ENCODE measurements at places on chromosomes 1 and 21.

DNA sequence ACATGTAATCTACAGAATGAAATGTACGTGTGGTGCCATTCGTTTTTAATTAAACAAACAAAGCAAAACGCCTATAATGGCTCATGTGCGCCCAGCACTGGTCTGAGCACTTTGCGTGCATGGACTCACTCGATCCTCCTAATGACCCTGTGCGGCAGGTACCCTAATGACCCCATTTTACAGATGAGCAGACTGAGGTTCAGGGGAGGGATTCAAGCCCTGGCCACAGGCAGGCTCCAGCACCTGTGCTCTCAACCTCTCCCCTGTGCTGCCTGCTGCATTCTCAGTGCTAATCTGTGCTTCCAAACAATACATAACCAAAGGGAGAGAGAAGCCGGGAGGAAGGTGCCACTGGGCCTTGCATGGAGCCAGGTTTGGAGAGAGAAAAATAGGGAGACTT is 124.2 kb upstream of the ZBTB40 start:
- no peak for DNase-seq

- no peak for DNase-seq
These were observed 38.6 kb upstream of the ADGRL4 start for GRCh38 chr1:79044974-79045650.

DNA sequence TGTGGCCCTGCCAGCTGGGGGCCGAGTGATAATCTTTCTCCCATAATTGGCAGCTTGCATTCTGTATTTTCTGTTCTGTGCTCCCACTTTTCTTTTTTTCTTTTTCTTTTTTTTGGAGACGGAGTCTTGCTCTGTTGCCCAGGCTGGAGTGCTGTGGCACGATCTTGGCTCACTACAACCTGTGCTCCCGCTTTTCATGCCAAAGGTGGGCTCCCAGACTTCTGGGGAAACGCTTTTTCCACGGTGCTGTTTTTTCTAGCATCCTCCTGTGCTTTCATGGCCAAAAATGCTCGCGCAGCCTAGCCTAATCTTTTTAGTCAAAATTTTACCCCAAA is 585 bp upstream of the AHCTF1 start:
- no peak for DNase-seq

DNA sequence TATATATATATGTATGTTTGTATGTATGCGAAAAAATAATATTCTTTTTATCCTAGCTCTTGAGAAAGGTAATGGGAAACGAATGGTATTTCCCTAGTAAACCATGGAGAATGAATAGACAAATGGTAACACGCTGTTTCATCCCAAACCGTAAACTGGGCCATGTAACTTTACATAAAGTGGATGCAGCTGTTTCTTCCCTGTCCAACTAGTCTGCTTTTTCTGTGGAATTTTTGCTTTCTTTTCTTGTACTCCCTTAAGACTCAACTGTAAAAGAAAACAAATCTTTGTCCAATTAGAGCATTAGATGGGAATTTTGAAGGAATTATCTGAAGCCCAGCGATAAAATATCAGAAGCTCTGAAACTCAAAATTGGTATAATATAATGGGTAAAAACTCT is 198.1 kb downstream of the NFIA start:
- no peak for DNase-seq

DNA sequence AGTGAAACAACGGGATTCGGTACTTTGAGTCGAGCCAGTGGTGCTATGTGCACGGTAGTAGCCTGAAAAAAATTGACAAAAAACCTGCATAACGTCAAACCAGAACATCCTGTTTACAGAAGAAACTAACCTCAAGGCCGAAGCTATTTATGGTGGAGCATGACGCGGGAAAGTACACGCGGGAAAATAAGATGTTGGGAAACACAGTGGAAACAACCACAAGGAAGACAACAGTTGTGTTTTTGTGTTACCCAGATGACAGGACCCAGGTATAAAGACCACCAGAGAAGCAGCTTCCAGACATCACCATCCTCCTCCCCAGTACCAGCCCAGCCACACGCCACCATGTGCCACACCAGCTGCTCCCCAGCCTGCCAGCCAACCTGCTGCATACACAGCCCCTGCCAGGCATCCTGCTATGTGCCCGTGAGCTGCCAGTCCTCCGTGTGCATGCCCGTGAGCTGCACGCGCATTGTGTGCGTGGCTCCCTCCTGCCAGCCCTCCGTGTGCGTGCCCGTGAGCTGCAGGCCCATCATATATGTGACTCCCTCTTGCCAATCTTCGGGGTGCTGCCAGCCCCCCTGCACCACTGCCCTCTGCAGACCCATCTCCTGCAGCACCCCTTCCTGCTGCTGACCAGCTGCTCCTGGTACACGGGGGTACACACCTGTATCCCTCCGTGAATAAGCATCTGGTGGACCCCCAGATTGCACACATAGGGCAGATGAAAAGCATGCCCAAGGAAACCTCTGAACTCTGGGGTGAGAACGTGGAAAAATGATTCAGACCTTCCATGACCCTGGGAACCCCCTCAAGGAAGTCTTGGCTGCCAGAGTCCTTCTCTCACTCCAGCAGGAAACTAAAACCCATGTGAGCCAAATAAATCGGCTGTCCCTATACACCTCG is at the start of gene KRTAP12-3:
TSS of gene KRTAP12-3 (plus strand) at position 298 of the 906 bp plus-strand sequence. CDS start at position 346, 48 bp downstream.
- peak; percentile 50 for DNase-seq

DNA sequence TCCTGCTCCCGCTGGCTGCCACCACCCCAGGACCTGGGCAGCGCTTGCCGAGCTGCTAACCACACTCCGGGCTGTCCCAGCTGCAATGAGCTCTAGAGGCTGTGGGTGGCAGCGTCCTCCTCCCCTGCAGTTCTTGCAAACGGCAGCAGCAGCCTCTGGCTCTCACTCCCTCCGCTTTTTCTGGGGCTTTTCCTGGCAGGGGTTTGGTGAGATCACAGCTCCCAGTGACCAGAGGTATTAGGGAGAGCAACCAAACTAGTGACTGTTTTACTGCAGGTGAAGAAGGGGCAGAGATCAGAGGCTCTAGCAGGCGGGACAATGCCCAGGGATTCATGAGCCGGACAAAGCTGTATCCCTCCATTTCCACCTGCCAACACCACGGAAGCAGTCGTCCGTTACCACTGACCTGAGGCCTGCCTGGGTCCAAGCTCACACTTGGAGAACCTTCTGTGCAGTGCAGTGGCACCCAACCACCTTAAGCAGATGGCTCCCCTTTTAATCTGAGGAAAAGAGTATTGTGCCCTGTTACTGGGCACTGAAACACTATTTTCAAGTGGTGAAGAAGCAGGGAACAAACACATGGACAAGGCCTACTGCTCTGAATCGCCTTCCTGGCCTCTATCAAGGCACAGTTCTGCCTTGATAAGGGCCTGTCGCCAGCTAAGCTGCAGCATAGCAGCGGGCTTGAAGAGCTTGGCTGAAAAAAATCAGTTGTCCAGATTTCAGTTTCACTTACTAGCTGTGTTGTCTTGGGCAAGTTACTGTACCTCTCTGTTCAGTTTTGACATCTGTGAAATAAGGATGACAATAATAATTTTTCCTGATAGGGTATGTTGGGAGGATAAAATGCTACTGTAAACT is at the start of gene F5:
TSS of gene F5 (minus strand) at position 87 of the 861 bp plus-strand sequence. CDS start 95 bp downstream, outside the sequence.
- peak; percentile 74 for DNase-seq

- DNase-seq = no peak
These were observed 8.8 kb downstream of the FMO1 start for GRCh38 chr1:171256940-171257606.

DNA sequence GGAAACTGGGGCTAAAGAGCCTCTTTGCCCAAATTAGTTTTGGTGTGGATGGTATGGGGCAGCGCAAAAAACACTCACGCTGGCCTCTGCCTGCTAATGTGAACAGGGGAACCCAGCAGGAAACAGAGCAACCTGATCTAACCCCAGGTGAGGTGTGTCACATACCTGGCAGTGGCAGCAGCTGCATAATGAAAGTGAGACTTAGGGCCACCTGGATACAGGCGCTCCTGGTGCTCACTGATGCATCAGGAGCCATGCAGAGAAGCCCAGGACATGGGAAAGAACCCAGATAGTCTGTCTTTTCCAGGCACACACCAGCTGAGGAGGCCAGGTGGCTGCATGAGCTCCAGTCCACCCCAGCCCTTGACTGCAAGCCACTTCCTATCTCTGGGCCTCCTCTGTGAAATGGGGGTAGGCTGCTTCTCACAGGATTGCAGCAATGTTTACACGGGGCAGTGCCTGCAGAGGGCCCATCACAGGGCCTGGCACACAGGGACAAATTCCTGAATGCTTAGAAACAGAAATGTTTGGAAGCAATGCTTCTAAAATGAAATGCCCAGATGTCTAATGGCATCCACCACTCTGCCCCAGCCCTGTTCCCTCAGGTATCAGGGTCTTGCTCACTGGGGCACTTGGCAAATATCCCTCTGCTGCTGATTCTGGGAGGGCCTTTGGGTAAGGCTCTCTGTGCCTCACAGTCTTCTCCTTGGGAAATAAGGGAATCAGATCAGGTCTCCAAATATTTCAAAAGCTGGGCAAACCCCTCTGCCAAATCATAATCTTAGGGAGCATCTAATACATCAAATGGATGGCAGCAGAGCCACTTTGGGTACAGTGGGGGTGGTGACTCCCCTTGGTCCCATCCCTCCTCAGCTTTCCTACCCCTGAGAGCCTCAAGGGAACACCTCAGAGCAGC is 19.9 kb downstream of the DHCR24 start:
- no peak for DNase-seq

- no peak for DNase-seq
These were observed 2.9 kb downstream of the CD1E start for GRCh38 chr1:158356616-158357015.

- DNase-seq = no peak
These were observed 35.8 kb downstream of the FMO3 start for GRCh38 chr1:171126504-171126903.

GRCh38 chr21:44892095-44892494 is 18.6 kb upstream of the PTTG1IP start:
- no peak for DNase-seq

GRCh38 chr1:171884475-171884874 is 43.2 kb downstream of the DNM3 start:
- no peak for DNase-seq

DNA sequence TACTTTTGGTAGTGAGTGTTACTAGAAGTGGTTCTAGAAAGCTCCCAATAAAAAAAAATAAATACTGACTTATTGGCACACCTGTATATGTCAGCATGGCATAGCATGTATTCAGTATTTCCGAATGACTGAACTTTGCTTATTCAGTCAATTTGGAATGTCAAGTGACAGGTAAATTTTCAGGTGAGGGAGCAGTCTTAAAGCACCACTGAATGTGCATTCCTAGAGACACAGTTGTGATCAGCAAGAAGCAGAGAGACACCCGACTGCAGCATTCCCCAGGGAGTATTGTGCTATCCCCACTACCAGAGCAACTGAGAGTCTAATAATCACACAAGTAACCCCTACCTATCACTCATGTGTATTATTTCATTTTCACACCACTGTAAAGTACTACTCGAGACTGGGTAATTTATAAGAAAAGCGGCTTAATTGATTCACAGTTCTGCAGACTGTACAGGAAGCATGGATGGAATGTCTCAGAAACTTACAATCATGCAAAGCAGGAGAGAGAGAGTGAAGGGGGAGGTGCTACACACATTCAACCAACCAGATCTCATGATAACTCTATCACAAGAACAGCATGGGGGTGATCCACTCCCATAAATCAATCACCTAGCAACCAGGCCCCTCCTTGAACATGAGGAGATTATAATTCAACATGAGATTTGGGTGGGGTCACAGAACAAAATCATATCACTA is 201.5 kb downstream of the TBX15 start:
- no peak for DNase-seq

DNA sequence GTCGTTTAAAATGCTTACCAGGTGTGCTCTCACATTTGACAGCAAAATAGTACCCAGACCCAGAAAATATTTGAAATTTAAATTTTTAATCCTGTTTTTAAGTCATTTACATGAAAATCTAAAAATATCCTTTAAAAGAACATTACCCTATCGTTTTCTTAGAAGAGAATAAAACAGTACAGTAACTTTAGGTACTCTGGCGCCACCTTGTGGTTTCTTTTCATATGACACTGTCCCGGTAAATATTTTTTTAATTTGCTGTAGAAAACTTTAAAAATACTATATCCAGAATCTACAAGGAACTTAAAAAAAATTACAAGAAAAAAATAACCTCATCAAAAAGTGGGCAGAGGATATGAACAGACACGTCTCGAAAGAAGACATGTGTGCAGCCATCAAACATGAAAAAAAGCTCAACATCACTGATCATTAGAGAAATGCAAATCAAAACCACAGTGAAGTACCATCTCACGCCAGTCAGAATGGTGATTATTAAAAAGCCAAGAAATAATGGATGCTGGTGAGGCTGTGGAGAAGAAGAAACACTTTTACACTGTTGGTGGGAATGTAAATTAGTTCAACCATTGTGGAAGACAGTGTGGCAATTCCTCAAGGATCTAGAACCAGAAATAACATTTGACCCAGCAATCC is 129.2 kb downstream of the RGS21 start:
- DNase-seq = peak; percentile 64

- no peak for DNase-seq
These were observed 45.9 kb downstream of the CLEC20A start for GRCh38 chr1:178450871-178451270.

DNA sequence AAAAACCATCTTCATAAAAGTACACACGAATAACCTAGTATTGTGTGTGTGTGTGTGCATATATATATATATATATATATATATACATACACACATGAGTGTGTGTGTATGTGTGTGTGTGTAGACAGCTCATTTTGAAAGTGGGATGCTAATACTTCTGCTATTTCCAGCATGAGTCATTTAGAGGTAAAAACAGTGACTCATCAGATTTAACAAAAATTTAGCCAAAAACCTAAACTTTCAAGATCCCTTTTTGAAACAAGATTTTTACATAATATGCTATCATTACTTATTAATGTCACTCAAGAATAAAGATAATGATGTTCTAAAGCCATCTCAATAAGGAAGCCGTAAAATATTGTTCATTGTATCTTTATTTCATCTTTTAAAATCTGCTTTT is 35.6 kb upstream of the ADGRL4 start:
- no peak for DNase-seq

- DNase-seq = no peak
These were observed 47.0 kb upstream of the GJA5 start for GRCh38 chr1:147807405-147807804.

DNA sequence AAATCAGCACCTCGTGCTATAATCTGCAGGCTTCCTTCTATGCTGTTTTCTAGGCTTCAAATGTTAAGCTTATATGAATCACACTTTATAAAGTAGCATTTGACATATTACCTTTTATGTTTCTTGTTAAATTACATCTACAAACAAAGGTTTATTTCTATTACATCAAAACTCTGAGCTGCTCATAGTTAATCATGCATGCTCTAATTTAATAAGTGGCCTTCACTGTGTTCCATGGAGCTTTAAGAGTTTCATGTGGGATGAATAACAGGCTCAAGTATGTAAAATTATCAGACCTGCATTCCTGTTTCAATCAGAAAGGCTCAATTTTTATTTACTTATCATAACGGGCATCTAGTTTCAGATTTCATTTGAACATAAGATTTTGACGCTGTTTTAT is 13.0 kb downstream of the SLC19A2 start:
- no peak for DNase-seq

All from CD4-positive, alpha-beta T cell treated with Interleukin-15 for 4 hours (primary cell).